ENCODE measurements at places on chromosomes 4 and X. TPM values are rescaled to one million over a fixed set of nuclear protein-coding genes. Genes with fewer than 3 reads are reported as not detected.

DNA sequence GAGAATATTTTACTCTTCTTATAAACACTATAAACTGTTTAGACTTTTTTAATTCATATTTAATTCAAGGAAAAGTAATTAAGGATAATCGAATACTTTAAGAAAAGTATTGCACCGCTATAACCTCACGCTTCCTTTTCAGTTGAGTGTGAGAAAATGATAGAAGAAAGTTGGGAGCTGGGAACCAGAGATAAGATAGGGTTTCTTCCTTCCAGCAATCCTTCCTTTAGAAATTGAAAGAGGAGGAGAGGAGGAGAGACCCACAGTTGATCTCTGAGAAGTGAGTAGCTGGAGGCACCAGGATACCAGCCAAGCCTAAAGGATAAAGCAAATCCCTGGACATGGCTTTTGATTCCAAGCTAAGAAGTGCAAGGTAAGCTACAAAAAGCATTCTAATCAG lies 242.3 kb upstream of the NOCT start:
- H3K27ac ChIP-seq: no peak overlapping the region
- H3K4me1 ChIP-seq: no peaks in the 10 kb centered on the region
- peaks cover 6% of the 10 kb centered on the region for H3K27me3 ChIP-seq
- DNase-seq: no peak
- no peaks in the 10 kb centered on the region for H3K36me3 ChIP-seq

EDNRA gene
- total RNA-seq: 2.9 TPM

- no peaks in the 10 kb centered on the region for H3K27me3 ChIP-seq
- no peak overlapping the region for H3K27ac ChIP-seq
- no peaks in the 10 kb centered on the region for H3K36me3 ChIP-seq
- no peak overlapping the region for H3K4me3 ChIP-seq
Measured at GRCh38 chr4:2572866-2573265, 36.4 kb downstream of the FAM193A start.

DNA sequence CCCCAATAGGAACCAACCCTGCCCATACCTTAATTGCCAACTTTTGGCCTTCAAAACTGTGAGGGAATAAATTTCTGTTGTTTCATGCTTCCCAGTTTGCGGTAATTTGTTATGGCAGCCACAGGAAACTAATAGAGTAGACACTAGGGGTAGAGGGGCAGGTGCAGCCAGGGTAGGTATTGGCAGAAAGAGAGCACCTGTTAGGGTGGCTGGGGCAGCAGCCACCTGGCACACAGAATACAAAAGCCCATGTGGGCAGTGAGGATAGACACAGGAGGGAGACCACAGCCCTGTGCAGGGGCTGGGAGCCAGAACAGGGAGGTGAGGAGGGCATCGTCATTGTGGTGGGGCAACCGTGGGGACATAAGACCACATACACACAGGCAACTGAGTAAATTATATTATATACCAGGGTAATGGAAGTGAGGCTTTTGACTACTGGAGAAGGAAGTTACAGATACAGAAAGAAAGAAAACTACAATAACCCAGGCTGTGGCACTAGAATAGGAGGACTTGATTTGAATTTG lies 28.2 kb downstream of the IRF2 start:
- H3K4me1 ChIP-seq: peaks cover 49% of the 10 kb centered on the region
- no peaks in the 10 kb centered on the region for H3K27me3 ChIP-seq
- H3K4me3 ChIP-seq: no peak overlapping the region
- H3K27ac ChIP-seq: no peak overlapping the region

DNA sequence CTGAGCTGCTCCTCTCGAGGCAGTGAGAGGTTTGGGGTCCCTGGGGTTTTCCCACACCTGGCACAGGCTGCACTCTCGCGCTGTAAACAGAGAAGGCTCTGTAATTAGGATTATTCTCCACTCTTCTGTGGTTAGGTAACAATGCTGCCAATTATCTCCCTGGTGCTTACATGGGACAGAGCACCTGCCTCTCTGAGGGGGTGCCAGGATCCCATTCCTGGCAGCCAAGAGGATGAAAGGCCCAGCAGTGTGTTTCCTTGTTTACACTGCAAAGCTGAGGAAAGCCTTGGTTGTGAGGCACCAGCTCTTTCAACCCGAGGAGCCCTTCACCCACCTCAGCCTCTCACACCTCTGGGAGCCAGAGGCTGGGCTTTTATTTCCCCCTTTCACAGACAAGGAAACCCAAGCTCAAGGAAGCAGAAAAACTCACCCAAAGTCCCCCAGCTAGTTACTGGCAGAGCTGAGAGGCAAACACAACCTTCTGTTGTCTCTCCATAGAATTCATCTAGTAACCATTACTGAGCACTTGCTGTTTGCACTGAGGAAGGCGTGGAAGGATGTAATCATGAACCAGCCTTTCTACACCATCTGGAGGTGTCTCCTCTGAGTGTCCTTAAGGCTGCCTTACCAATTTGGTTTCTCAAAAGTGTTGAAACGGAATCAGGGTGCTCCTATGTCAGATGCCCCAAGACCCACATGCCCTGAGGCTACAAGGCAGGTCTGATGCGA lies 39.7 kb upstream of the PROM1 start:
- no peaks in the 10 kb centered on the region for H3K27me3 ChIP-seq
- no peaks in the 10 kb centered on the region for H3K36me3 ChIP-seq
- H3K27ac ChIP-seq: no peak overlapping the region
- DNase-seq: no peak
- no peak overlapping the region for H3K4me3 ChIP-seq

TSC22D3 gene
- total RNA-seq: 20.0 TPM

DNA sequence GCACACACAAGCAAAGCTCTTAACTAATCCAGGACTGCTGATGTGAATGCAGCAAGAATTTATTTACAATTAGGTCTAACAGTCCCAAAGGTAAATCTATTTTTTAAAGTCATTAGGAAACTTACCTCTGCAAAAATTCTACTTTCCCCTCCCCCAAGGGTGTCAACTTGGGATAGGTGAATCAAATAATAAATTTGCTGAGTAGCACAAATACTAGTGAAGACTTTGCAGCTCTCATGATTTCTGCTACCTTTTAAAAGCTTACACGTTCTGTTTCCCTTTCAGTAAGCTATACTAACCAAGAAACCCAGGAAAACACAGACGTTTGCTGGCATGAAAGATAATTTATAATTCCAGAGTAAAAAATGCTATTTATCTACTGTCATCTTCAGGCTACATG lies 296.6 kb upstream of the SLC7A11 start:
- peaks cover 10% of the 10 kb centered on the region for H3K4me1 ChIP-seq
- H3K27me3 ChIP-seq: no peaks in the 10 kb centered on the region
- H3K36me3 ChIP-seq: no peaks in the 10 kb centered on the region

KLB gene
- not detected for total RNA-seq

DNA sequence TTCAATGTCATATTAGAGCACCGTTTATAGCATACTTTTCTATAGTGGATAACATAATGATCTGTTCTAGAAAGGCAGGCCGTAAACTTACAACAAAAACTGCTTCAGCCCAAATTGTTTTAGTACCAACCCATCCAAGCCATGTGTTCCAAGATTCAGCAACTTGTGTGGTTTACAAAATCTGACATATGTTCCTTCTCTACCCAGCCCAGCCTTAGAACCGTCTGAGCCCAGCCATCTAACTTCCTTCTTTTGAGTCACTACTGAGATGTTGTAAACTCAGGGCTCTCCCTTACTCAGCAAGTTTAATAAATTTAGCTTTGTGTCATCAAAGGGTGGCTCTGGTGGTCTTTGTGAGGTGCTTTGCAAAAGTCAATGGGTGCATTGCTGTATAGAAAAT lies 32.4 kb upstream of the REPS2 start:
- H3K27me3 ChIP-seq: no peaks in the 10 kb centered on the region
- no peak overlapping the region for H3K27ac ChIP-seq
- H3K4me1 ChIP-seq: peaks cover 9% of the 10 kb centered on the region
- no peak for DNase-seq
- H3K4me3 ChIP-seq: no peak overlapping the region
- no peaks in the 10 kb centered on the region for H3K36me3 ChIP-seq

GRCh38 chr4:122548886-122549630 lies 71.8 kb downstream of the IL21 start:
- no peak overlapping the region for H3K27ac ChIP-seq
- H3K4me3 ChIP-seq: no peak overlapping the region
- H3K36me3 ChIP-seq: no peaks in the 10 kb centered on the region
- DNase-seq: no peak
- no peaks in the 10 kb centered on the region for H3K4me1 ChIP-seq

DNA sequence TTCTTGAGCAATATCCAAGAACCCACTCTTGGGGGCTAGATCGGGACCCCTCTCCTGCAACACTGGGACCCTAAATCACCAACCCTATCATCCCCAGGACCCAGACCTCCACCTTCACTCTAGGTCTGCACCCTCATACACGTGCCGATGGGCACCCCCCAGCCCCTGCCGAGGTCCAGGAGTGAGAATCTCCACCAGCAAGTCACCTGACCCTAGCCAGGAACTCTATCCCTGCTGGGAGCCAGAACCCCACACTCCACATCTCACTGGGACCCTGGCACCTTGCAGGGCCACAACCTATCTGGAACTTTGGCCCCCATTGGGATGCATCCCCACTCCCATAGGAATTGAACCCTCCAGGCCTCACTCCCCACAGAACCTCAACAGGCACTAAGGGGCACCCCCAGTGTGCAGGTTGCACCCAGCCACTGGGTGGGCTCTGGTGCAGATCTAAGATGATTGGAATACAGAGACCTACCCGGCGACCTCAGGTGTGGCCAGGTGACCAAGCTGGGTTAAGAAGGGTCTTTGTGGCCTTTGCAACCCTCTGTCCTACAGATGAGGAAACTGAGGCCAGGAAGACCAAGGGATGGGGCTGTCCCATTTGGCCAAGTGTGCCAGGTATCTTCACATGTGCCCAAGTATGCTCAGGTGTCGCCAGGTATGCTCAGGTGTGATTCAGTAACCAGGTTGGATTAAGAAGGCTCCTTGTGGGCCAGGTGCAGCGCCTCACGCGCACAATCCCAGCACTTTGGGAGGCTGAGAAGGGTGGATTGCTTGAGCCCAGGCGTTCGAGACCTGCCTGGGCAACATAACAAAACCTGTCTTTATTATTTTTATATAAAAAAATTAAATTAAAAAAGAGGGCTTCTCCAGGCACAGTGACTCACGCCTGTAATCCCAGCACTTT lies 3.1 kb upstream of the DHRSX start:
- H3K4me3 ChIP-seq: no peak overlapping the region
- H3K4me1 ChIP-seq: peaks cover 10% of the 10 kb centered on the region
- peaks cover 13% of the 10 kb centered on the region for H3K36me3 ChIP-seq
- no peaks in the 10 kb centered on the region for H3K27me3 ChIP-seq

DNA sequence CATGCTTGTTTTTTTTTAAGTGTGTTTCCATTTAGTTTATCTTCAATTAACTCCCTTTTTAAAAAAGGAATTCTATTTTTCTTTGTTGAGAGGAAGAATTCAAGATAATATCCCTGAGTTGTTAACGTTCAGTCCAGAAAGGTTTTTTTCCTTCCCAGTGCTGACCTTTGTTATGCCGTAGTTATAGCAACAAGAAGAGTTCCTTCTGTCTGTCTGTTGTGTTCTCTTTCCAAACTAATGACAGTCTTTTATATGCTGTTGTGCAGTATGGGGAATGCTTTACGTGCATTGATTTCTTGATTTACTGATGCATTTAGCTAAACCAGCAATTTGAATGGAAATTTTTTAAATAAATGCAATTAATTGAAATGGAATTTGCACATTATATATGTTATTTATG lies 6.6 kb upstream of the CXXC4 start:
- no peak for DNase-seq
- no peak overlapping the region for H3K27ac ChIP-seq

DNA sequence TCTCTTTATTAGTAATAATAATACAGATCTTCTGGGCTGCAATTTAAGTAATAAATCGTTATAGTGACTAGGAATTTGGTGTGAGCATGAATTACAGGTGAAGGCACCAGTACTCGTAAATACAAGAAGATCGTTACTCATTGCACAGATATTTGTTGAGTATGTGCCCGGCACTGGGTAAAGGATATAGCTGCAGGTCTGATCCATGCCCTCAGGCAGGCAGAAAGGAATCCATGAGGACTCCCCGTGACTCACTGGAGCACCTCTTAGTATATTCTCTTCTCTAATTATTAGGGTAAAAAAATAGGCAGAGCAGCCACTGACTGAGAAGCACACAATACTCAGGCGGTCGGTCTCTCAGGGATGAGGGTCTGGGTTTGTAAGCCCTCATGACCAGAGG lies 868.3 kb downstream of the RAB28 start:
- H3K27me3 ChIP-seq: no peaks in the 10 kb centered on the region
- no peak overlapping the region for H3K27ac ChIP-seq
- DNase-seq: no peak
- H3K4me1 ChIP-seq: peaks cover 7% of the 10 kb centered on the region

DNA sequence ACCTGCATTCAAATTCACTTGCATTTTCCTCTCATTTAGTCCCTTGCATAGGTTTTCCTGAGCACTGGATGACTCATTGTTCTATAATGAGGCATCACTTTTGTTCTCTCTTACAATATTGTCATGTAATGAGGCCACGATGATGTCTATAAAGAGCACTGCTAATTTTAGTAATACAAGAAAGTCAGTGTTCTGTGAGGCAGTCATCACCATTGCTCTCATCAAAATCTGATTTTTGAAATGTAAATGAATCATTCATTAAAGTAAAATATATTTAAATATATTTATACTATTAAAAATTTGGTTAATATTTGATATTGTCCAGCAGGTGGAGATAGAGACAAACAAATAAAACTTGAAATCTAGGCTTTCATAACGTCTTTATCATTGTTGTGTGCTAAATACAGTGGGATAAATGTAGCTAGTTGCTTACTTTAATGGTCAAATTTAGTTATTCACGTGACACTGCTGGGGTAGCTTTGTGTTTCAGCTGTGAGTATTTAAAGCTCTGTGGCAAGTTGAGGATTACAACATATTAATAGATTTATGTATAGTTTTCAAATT lies 15.4 kb downstream of the HMGB2 start:
- H3K36me3 ChIP-seq: no peaks in the 10 kb centered on the region
- no peaks in the 10 kb centered on the region for H3K27me3 ChIP-seq
- no peak overlapping the region for H3K27ac ChIP-seq

GRCh38 chr4:184751585-184751956 lies 17.7 kb upstream of the CENPU start:
- H3K4me1 ChIP-seq: peaks cover 15% of the 10 kb centered on the region
- H3K27me3 ChIP-seq: no peaks in the 10 kb centered on the region
- H3K27ac ChIP-seq: no peak overlapping the region
- no peaks in the 10 kb centered on the region for H3K36me3 ChIP-seq
- no peak overlapping the region for H3K4me3 ChIP-seq

DNA sequence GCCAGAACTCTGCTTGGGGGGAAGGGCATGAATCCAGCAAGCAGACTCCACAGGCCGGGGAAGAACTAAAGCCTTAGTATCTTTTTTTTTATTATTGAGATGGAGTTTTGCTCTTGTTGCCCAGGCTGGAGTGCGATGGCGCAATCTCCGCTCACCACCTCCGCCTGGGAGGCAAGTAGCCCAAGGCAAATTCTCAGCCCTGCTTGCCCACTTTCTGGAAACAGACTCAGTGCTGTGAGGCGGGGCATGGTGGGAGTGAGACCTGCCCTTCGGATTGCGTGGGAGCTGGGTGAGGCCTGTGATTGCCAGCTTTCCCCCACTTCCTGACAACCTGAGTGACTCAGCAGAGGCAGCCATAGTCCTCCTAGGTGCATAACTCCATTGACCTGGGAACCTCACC lies 348.8 kb downstream of the GASK1B start:
- H3K27ac ChIP-seq: no peak overlapping the region
- H3K36me3 ChIP-seq: no peaks in the 10 kb centered on the region
- no peak for DNase-seq
- H3K4me1 ChIP-seq: no peaks in the 10 kb centered on the region
- H3K4me3 ChIP-seq: no peak overlapping the region

GPR173 gene
- total RNA-seq: 0.19 TPM

RHOXF2 gene
- not detected for total RNA-seq

RAB39B gene
- not detected for total RNA-seq
